ENCODE measurements at places on chromosomes 3 and 15. TPM values are rescaled to one million over a fixed set of nuclear protein-coding genes. Genes with fewer than 3 reads are reported as not detected.

The AMOTL2 gene
- 0.39 TPM for total RNA-seq

The PSTPIP1 gene
- total RNA-seq, result 164 TPM

The RFT1 gene
- 35.0 TPM for total RNA-seq

The PFN2 gene
- total RNA-seq, result 2.9 TPM

The SLC2A2 gene
- total RNA-seq, result not detected

The LOXL1 gene
- 3.3 TPM for total RNA-seq

The AHSG gene
- not detected for total RNA-seq

The MANF gene
- total RNA-seq, result 151 TPM

The AADAC gene
- total RNA-seq, result not detected

The WDR5B gene
- 3.7 TPM for total RNA-seq

The C3orf85 gene
- total RNA-seq, result not detected

The NR2E3 gene
- total RNA-seq, result not detected

The BMF gene
- total RNA-seq, result 7.3 TPM

The NDN gene
- 1.3 TPM for total RNA-seq

The MED12L gene
- 1.5 TPM for total RNA-seq

The RGMA gene
- 0.21 TPM for total RNA-seq

The CKMT1A gene
- 0.33 TPM for total RNA-seq

The UROC1 gene
- total RNA-seq, result not detected

The SOX2 gene
- not detected for total RNA-seq

The RTP3 gene
- not detected for total RNA-seq

The ZBTB38 gene
- total RNA-seq, result 64.7 TPM

The LEKR1 gene
- 0.59 TPM for total RNA-seq

The IL20RB gene
- total RNA-seq, result 0.80 TPM

All from activated CD4-positive, alpha-beta memory T cell treated with anti-CD3 and anti-CD28 coated beads for 36 hours (primary cell).